ENCODE measurements at places on chromosomes 16 and 17. TPM values are rescaled to one million over a fixed set of nuclear protein-coding genes. Genes with fewer than 3 reads are reported as not detected.
A peak's percentile ranks its signal among the peaks of the same experiment; 100 is the strongest.

- DNase-seq: no peak
Measured at GRCh38 chr17:34377078-34377823, 14.2 kb upstream of the CCL1 start.

The ZFP3 gene
- 6.2 TPM for total RNA-seq

DNA sequence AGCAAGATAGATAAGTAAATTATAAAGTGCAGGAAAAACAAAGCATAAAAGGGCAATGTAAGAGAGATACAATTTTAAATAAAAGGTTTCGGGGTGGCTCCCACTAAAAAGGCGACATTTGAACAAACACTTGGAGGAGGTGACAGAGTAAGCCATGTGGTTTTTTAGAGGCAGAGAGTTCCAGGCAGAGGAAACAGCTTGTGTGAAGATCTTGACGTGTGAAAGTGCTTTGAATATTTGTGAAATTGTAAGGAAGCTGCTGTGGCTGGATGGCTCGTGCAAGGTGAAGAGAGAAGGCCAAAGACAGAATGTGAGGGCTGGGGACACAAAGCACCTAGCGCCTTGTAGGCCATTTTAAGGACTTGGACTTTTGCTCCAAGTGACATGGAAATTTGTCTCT lies 28.6 kb upstream of the HYDIN start:
- no peak for DNase-seq

DNA sequence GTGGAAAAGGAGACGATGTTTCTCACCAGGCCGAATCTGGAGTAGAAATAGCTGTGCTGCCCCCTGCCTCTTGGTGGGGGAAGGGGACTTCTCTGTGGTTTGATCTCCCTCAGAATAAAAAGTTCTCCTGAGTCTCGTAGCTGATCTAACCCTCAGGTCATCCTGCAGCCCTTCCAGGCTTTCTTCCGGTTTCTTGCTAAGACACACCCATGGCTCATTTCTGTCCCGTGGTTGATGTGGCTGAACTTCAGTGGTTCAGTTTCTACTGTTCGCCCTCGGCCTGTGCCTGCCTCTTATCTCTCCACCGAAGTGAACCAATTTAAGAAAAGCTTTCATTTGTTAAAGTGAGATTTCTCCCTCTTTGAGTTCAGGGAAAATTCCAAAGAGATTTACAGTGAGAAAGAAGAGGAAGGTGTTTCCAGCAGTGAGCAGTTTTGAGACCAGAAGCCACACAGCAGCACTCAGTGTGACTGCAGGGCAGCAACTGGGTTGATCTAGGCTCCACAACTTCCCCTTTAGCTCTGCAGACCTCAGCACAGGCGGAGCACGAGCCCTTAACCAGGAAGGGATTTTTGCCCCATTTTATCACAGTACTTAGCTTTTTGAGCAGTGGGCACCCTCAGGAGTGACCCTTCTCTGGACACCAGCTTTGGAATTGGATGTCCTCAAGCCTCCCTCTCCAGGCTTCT lies 34.9 kb upstream of the CACNG5 start:
- DNase-seq: no peak

GRCh38 chr16:50667497-50668367 lies 13.4 kb downstream of the SNX20 start:
- no peak for DNase-seq

The KRTAP1-5 gene
- not detected for total RNA-seq

GRCh38 chr17:17940441-17940911 lies 31.7 kb downstream of the TOM1L2 start:
- no peak for DNase-seq

DNA sequence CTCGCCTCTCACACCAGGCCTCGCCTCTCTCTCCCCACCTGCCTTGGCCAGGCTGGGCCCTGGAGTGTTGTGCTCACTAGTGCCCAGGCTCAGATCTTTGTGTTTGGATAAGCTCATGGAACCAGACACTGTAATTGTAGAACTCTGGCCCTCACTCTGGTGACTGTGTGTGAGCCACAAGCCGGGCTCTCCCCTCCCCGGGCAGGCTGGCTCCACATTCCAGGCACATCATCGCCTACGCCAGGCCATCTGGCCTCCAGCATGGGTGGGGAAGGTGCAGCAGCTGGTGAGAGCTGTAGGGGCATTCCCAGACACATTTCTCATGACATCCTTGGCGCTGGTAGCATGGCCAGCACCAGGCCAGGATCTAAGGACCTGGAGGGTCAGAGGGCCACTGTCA lies 202.3 kb downstream of the RAB11FIP4 start:
- DNase-seq: no peak

DNA sequence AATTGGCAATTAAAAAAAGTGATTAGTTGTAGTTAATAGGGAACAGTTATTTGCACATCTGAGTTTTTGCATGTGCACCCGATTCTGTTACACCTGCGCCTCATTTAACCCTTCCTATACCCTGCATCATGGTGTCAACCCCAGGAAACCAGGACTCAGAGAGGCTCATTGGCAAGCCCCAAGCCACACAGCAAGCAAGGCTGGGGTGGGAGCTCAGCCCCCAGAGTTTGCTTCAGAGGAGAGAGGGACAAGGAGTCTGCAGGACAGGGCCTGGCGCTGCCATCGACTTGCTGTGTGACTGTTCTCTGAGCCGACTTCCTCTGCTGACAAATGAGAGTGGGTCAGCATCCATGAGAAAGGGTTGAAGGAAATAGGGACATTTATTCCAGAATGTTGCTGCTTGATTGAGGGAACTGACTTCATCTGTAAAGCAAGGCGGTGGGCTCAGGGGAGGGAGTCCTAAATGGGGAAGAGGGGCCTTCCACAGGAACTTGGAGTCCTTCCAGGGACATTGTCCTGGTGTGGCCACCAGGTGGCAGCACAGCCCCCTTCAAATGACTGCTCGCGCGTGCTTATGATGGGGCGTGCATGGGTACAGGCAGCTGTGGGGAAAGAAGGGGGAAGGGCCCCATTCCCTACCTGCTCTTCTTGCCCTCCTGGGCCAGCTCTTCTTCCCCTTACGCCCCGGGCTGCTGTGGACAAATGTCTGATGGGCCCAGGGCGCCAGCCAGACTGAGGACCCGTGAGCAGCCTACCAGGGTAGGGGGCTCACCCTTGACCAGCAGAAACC lies 51.6 kb downstream of the NT5M start:
- peak; percentile 62 for DNase-seq

The CTRB1 gene
- 19.1 TPM for total RNA-seq

The PERCC1 gene
- 0.27 TPM for total RNA-seq

DNA sequence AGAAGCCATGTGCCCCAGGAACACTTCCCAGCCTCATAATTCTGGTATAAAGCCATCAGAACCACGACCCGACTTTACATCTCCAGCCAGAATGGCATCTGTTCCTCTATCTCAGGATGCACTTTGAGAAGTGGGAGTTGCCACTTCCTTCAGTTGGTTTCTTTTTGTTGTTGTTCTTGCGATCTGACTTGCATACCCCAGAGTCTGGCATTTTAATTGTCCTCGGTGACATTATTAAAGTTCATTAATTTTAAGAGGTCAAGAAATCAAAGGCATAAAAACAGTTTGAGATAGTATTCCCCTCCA lies 13.5 kb downstream of the MARCHF10 start:
- no peak for DNase-seq

The RND2 gene
- total RNA-seq: 0.30 TPM

DNA sequence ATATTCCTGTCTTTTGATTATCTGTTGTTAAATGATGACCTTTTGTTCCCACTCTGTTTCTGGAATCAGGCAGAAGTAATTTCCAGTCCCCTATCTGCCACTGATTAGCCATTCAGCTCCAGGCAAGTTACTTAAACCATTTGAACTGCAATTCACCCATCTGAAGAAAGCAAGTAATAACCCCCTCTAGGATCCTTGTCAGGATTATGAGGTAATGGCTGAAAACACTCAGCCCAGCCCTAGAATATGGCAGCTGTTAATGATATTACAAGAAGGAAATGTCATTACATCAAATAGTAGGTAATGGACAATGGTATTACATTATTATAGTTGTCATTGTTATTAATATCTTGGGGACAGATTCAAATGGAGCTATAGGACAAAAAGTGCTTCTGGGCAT lies 16.0 kb upstream of the SLC47A1 start:
- no peak for DNase-seq

The ABCC12 gene
- not detected for total RNA-seq

GRCh38 chr17:80112471-80113032 lies 11.2 kb downstream of the GAA start:
- no peak for DNase-seq

GRCh38 chr17:47895347-47895855 lies 635 bp upstream of the SP2 start:
- DNase-seq: peak; percentile 55

The KDM6B gene
- total RNA-seq: 32.7 TPM

GRCh38 chr17:39729280-39729851 lies 966 bp downstream of the MIEN1 start:
- no peak for DNase-seq

- DNase-seq: no peak
Measured at GRCh38 chr16:51543971-51544370, 392.9 kb upstream of the SALL1 start.

- DNase-seq: peak; percentile 29
Measured at GRCh38 chr17:80101946-80102663, 724 bp downstream of the GAA start.

DNA sequence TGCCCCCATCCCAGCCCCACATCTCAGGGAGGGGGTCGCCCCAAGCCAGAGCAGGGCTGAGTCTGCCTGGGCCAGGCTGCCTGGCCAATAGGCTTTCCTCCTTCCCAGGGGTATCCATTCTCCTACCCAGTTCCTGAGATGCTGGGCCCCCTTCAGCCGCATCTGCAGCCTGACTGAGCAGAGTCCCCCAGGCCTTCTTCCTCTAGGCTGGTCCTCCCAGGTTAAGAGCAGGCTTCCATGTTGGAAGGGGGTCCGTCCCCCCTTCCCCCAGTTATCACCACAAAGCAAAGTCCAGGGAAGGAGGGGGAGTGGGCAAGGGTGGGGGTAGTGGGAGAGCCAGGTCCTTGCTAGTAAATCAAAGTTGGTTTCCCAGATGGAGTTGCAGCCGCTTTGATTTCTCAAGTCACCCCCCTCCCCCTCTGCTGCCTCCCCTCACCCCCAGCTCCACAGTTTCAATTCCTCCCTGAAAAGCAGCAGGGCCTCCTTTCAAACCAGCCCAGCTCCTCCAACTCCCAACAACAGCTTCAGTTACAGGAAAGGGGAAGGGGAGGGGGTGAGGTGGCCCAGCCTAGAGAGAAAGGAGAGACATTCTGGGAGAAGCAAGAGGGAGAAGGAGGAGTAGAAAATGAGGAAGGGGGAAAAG lies 9.5 kb upstream of the FZD2 start:
- DNase-seq: no peak

The SPATA22 gene
- not detected for total RNA-seq
